ENCODE measurements at places on chromosomes 7 and 10. TPM values are rescaled to one million over a fixed set of nuclear protein-coding genes. Genes with fewer than 3 reads are reported as not detected.

Gene LBX1
- total RNA-seq, result not detected

Gene FAM107B
- 33.6 TPM for total RNA-seq

Gene KLF14
- total RNA-seq, result not detected

Gene TAS2R39
- total RNA-seq, result not detected

Gene MEOX2
- total RNA-seq, result 9.5 TPM

Gene AGAP4
- total RNA-seq, result 20.5 TPM

DNA sequence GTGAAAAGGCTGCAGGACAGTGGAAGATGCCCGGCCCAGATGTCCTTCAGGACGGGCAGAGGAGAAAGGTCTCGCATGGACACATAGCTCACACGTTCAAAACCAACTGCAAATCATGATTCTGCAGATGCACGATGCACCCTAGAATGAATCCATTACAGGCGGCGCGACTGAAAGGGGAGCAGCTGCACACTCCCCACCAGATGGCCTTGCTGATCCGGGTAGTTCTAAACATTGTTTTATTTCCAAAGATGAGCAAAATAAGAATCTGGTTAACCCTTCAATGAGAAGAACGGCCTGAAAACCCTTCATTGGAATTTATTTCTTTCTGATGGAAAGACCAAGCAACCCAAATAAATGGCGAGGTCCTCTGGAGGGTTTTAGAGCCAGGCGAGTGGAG lies 33.8 kb downstream of the CHST15 start:
- no peak for DNase-seq

DNA sequence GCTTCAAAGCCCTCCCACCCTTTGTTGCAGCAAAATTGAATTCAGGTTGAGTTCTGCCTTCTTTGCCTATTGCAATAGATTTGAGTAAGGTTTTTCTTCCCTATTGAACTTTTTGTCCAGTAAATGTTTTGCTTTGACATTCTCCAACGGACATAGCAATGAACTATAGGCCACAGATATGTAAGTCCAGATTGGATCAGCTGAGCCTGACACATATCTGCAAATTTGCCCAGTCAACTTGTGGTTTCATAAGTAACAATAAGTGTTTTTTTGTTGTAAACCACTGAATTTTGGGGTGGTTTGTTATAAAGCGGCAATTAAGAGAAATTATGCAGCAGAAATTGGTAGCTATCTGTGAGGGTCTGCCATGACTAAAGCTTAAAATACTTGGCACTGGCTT lies 332.1 kb upstream of the SORCS1 start:
- DNase-seq, result no peak

DNA sequence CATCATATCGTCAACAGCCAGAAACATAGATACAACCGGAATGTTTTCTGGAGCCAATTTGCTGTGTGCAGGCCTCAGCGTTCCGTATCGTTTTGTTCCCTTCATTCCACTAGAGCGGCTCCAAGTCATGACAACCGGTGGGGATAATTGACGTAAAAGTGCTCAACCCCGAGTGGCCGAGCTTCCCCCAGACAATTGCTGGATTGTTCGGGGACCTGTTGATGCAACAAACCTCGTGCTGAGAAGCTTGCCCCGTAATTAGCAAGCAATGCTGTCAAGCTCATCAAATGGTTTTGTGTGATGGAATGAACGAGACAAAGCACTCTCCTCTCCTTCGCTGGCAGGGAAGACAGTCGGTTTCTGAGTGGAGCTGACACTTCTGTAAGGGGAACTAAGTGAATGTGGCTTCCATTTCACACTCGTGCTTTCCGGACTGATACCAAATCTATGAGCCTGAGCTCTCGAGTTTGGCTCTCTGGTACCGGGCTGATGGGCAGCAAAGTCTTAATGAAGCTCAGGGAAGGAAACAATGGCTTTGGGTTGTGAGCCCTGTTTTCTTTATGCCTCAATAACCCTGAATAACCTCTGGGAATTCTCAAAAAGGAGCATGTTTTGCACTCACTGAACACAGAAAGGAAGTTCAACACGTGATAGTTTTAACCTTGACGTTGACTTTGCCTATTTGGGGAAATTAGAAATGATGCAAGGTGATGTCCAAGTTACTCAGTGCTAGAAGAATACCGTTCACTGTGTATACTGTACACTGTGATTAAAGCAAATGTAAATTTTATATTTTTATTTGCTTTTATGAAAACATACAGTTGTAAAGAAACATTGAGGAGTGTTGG lies 220.5 kb downstream of the BAMBI start:
- no peak for DNase-seq

DNA sequence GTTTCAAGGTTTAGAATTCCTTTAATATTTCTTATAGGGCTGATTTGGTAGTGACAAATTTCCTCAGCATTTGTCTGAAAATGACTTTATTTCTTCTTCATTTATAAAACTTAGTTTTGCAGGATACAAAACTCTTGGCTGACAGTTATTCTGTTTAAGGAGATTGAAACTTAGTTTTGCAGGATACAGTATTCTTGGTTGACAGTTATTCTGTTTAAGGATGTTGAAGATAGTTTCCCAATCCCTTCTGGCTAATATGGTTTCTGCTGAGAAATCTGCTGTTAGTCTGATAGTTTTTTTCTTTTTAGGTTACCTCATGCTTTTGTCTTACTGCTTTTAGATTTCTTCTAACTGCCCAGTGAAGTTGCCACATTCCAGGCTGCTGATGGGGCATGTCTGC lies 186.8 kb downstream of the ITGB1 start:
- no peak for DNase-seq

GRCh38 chr10:24901686-24902399 lies 50.6 kb downstream of the PRTFDC1 start:
- DNase-seq, result peak; percentile 30

- no peak for DNase-seq
Measured at GRCh38 chr10:79069325-79070080, 737 bp downstream of the ZMIZ1 start.

DNA sequence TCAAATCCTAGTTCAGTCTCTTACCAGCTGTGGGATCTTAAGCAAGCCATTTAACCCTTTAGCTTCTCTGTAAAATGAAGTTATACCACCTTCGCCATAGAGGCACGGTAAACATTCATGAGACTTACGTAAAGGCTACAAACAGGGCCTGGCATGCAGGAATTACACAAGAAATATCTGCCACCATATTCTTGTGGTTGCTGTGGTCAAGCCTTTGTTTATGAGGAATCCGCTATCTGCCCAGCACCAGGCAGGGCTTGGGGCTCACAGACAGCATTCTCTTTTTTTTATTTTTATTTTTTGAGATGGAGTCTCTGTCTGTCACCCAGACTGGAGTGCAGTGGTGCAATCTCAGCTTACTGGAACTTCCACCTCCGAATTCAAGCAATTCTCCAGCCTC lies 9.9 kb downstream of the AIFM2 start:
- DNase-seq, result no peak

GRCh38 chr10:64708884-64709681 lies 1187.9 kb downstream of the REEP3 start:
- no peak for DNase-seq

DNA sequence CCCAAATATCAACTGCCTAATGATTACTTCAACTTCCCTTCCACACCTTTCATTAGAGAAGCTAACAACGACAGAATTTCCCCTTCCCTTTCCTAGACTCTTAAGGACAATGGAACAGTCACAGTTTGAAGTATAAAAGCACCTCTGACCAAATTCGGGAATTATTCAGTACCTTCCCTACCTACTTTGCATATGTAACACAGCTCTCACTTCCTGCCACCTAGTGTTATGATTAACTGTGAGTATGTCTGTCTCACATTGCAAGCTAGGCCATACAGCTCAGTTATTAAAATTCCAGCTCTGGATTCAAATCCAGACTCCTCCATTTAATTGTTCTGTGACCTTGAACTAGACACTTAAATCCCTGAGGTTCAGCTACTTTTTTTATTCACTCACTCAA lies 44.8 kb upstream of the HPSE2 start:
- no peak for DNase-seq

- no peak for DNase-seq
Measured at GRCh38 chr7:153514032-153514431, 538.2 kb upstream of the DPP6 start.

DNA sequence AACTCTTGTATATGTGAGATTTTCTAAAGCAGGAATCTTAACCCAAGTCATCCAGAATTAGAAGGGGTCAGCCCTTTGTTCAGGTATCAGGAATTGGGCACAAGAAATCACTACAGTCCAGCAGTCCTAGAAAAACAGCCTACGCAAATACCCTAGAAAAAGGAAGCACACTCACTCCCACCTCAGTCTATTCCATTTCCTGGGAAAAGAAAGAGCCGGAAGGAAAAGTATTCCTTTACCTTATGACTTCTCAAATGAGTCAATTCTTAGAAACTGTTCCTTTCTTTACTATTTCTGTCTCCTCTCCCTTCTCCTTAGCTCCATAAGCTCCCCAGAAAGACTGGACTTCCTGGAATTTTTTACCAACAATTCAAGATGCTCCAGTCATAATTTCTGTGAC lies 62.7 kb downstream of the DNAJC12 start:
- DNase-seq, result no peak

DNA sequence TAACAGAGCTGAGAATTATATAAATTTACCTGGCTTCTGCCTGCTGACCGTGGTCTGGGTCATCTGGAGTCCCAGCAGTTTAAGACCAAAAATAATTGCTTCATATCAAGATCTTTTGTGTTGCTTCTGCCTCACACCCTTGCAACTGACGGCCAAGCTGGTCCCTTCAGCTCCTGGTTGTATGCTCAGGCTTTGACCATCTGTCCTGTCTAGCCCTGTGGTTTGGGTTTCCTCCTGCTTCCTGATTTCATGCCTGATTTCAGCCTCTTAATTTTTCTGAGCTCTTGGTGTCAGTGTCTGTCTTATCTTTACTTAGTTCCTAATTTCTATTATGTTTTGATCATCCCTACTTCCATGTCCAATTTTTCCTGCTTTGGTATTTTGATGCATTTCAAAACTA lies 87.9 kb upstream of the PLXDC2 start:
- DNase-seq, result no peak

- DNase-seq, result no peak
Measured at GRCh38 chr10:23643111-23643780, 204.4 kb downstream of the OTUD1 start.

DNA sequence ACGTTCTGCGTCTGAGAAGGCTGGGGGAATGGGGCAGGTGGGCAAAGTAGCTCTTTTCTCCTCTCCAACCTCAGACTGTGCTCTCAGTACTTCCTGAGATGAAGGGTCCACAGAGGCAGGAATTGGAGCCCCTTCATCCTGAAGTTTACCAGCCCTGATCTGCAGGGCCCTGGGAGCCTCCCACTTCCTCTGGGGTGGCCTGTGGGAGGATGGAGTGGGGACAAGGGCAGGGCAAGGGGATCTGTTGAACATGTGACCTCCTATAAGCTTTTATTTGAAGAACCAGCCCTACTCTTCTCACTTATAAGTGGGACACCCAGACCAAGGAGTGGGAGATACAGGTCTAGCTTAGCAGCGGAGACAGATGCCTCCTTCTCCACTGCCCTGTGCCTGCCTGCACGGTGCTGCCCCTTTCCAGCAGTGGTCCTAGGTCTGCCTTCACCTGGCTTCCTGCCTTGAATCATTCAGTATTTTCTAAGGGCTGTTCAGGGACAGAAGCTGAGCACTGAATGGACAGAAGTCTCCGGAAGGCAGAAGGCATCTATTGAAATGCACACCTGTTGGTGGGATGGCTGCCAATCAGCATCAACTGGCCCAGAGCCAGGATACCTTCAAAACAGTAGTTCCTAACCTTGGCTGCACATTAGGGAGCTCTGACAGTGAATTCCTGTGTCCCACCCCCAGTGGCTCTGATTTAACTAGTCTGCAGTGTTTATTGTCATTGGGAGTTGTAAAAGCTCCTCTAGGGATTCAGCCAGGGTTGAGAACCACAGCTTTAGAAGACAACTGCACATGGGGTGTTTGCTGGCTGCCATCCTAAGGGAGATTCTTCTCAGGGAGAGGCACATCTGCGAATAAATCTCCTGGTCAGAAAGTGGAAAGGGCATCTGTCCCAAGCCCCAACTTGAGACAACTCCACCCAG lies 2.7 kb upstream of the ARHGAP22 start:
- DNase-seq, result no peak

GRCh38 chr7:92749327-92749755 lies 87.0 kb downstream of the CDK6 start:
- DNase-seq, result no peak

DNA sequence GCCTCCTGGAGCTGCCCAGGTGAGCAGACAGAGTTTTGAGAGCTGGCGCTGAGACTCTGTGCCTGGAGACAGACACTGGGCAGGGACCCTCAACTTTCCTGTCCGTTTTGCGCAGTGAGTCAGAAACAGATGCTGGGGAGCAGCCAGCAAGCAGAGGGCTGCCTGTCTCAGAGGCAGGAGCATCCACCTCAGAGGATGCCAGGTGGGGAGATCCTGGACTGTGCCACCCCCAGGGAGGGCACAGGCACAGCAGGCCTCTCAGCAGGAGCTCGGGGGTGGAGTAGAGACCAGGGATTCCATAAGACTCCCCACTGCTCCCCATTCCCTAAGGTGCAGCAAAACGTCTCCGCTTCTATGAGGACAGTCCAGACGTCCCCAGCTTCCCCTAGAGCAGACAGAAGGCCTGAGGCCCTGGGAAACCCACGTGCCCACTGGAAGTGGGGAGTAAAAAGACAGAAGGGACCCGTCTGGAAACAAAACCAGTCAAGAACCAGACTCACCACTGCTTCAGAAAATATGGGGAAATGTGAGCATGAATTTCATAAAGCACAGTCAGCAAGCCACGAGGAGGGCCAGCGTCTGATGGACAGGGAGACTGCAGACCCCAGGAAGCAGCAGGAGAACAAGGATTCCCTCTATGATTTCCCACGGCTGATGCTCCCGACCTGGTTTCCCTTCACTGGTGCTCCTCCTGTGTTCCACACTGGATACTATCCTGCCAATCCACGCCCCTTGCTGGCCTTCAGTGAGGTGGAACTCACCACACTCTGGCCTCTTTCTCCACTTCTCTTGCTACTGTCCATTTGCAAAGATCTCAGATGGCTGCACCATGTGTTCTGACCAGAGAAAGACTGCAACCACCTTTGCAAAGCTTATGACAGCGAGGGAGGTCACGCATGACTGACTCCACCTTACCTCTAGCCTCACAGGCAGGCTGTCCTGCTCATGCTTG lies 151.3 kb upstream of the FAM20C start:
- no peak for DNase-seq

GRCh38 chr7:22250390-22250789 lies 106.6 kb downstream of the RAPGEF5 start:
- no peak for DNase-seq

DNA sequence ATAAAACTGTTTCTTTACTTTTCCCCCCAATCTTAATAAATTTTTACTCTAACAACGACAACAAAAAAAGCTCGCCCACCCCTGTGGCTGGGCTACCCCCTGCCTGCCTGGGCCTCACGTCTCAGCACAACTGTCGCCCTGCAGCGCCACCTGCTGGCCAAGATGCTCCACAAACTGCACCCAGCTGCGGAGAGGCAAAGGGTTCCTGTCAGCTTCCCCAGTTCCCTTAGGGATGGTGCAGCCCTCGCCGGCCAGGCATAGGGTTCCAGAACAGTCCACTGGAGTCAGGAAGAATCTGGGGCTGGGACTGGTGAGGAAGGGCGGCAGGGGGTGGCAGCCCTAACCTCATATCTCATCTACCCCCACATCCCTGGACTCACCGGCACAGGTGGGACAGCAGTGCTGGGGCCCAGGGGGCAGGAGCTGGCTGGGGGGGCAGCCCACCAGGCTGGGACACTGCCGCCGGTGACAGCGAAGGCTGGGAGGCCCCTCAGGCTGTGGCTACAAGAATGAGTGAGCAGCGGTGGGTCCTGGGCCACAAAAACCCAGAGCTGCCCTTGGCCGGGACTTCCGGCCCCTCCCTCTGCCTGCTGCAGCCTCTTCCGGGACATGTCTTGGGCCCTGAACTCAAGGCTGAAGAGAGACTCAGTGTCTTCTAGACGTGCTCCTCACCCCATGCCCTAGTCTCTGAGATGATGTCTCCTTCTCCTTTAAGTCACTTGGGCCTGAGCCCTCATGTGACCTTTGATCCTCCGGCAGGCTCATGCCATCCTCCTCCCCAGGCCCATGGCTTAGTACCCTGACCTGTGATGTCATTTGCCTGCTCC lies 21.2 kb downstream of the ATP6V1F start:
- DNase-seq, result no peak

All from thoracic aorta (tissue), 2 donors.